ENCODE measurements at places on chromosomes 13 and 19.

GRCh38 chr13:27549406-27549981 lies 70.8 kb downstream of the LNX2 start:
- DNase-seq = no peak

DNA sequence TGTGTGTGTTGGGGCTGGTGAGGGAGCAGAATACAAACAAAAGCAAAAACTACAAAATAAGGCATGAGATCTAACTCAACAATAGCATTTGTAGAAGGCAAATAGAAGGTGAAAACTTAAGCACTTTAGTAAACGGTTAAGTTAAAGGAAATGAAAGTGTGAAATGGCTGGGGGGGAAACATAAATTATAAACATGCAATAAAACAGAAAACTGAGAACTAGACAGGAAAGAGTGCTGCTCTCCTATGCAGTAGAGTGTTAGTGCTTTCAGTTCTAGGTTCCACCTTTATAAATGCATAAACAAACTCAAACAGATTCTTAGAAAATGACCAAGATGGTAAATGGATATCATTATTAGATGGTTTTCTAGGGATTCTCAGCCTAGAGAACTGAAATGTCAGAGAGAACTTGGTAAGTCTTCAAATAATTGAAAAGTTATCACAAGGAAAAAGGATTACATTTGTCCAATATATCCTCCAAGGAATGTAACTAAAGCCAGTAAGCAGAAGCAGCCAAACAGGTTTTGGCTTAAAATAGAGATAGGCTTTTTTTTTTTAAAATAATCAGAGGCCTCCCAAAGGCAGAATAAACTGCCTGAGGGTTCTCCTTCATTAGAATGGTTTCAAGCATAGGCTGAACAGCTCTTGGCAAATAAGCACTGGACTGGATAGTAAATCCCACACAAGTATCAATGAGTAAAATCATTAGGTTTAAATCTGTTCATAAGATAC lies 23.3 kb downstream of the RBM26 start:
- no peak for DNase-seq

GRCh38 chr13:33153421-33154404 lies 131.8 kb downstream of the STARD13 start:
- DNase-seq = no peak

- peak; percentile 44 for DNase-seq
Measured at GRCh38 chr13:98672947-98673613, 79.4 kb downstream of the SLC15A1 start.

- no peak for DNase-seq
Measured at GRCh38 chr19:38836159-38836982, 4.8 kb upstream of the ECH1 start.

Data from CD4-positive, alpha-beta memory T cell (primary cell).